ENCODE measurements at places on chromosomes 13 and 19.
A peak's percentile ranks its signal among the peaks of the same experiment; 100 is the strongest.

GRCh38 chr13:47033216-47033615 lies 136.4 kb upstream of the HTR2A start:
- DNase-seq = no peak

DNA sequence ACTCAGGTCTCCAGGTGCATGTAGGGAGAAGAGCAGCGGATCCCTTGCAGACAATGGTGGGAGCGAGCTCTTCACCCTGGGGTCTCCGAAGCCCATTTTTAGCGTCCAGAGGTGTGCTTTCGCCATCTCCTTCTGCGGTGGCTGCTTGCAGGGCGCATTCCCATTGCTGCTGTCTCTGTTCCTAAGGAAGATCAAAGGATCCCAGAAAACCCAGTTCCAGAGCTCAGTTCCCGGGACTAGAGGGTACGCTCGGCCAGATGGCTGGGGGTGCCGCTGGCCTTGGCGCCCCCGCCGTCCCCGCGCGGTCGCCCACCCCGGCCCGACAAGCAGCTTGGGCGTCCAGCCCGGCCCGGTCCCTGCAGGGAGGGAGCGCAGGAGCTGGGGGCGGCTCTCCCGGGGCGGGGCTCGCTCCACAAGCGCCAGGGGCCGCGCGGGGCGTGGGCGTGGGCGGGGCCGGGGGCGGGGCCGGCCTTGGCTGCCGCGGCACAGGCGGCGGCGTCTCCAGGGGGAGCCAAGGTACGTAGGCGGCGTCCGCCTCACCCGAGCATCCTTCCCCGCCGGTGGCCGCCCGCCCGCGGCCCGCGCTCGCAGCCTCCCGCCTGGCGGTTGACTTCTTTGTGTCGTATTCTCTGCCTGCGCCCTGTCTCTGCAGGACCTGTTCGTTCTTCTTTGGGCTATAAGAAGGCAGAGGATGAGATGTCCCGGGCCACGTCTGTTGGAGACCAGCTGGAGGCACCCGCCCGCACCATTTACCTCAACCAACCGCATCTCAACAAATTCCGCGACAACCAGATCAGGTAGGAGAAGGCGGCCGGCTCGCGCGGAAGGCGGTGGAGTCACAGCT lies 96.8 kb downstream of the ATP8A2 start:
- DNase-seq = no peak

- DNase-seq = no peak
These were observed 135.7 kb downstream of the DNAJC15 start for GRCh38 chr13:43159026-43159461.

DNA sequence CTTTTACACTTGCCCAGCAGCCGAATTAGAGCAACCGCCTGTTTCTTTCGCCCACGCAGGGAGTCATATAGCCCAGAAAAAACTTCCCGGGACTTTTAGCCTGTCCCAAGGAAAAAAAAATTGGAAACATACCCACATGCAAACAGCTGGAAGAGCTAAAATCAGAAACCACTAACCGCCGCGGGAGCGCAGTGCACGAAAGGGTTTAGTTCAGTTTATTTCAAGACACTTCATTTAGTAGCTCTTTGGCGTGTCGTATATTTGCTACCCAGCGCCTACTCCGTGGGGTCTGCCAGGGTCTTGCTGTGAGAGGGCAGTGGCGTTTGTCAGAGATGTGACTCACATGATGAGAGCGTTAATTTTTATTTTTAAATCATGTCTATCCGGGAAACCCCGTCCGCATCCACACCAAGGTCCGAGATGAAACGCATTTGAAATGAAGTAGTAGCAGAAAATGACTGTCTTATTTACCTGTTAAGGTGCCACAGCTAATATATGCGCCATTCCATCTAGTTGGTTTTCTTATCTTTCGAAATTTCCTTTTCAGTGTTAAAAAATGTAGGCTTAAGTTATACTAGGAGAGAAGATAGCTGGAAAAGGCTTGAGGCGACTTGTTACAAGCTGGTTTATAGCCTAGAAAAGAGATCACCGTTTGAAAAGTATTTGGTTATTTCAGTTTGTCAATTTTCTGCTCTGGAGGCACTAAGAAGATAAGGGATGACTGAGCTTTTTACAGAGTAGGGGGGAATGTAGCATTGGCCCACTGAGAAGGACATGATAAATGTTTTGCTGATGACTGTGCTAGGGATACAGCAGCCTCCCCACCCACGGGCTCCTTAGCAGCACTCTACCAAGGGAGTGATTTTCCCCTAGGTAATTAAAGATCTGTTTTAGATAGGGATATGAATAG lies 1.7 kb downstream of the KLF5 start:
- DNase-seq = peak; percentile 9

- no peak for DNase-seq
These were observed 49.3 kb upstream of the SPACA7 start for GRCh38 chr13:112326821-112327370.
